Stimulated activated CD8-positive, alpha-beta memory T cell treated with anti-CD3 and anti-CD28 coated beads, Interleukin-4, amount 100 ng/mL, for 48 hours (primary cell): ENCODE measurements at places on chromosomes 7 and 10.

DNA sequence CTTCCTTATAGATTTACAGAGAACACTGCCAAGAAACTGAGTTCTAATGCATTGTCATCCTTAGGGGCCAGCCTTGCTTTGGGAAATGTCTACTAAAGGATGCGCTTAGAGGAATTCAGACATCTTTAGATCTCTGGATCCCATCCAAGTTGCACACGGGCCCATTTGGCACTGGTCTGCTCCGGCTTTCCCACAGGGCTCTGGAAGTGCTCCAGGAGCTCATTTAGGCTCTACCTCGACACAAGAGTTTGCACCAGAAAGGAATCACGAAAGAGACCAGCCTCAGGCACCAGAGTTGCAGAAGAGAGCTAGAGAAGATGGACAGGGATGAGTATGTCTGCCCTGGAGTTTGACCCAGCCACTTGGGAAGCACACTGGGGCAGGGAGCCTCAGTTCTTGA lies 150.1 kb upstream of the TMEM72 start:
- DNase-seq: no peak

- no peak for DNase-seq
Measured at GRCh38 chr7:150332852-150333635, 8.4 kb downstream of the RARRES2 start.

- DNase-seq: no peak
Measured at GRCh38 chr10:28858646-28859045, 181.3 kb downstream of the BAMBI start.

DNA sequence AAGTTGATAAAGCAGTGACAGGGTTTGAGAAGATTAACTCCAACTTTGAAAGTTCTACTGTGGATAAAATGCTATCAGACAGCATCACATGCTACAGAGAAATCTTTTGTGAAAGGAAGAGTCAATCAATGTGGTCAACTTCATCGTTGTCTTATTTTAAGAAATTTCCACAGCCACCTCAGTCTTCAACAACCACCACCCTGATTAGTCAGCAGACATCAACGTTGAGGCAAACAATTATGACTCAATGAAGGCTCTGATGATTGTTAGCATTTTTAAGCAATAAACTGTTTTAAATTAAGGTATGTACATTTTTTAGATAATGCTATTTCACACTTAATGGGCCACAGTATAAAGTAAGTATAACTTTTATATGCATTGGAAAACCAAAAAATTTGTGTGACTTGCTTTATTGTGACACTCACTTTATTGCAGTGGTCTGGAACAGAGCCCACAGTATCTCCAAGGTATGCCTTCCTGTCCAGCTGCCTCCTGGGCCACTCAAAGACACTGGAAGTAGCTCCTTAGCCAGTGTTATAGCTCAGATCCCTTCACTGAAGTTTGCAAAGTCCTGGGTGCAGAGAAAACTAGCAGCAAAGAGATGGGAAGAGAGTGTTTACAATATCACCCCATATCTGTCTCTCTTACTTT lies 293.1 kb downstream of the ARHGAP12 start:
- DNase-seq: no peak

DNA sequence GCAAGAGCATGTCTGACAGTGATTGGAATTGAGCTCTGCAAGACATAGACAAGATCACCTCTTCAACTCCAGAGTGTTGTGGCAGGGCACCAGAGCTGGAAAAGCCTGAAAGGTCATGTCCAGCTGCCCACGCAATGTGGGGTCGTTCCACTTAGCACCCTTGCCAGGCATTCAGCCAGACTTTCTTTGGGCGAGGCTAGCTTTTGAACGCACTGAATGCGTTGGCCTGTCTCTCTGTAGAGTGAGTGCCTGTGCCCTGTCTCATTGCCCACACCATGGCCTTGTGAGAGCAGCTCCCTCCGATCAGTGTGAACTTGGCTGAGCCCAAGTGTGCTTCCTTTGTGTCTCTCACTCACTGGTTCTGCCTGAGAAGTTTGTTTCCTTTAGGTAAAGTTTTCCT lies 23.3 kb downstream of the UBTD1 start:
- DNase-seq: no peak

GRCh38 chr7:34406848-34407530 lies 251.0 kb upstream of the NPSR1 start:
- DNase-seq: no peak

DNA sequence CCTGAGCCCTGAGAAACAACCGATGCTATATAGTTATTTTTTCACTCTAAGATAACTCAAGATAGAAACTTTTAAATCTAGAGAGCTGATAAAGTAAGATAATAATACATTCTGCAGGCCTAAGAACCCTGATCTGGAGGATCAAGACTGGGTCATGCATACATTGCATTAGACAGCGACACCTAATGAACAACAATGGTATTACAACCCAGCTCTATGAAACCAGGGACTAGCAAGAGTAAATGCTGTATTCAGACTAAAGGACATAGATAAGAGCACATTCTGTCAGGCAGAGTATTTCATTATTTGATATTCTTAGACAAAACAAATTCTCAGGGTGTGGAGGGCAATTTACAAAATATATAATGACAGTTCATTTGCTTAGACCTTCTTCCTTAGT lies 148.6 kb downstream of the GRK5 start:
- DNase-seq: no peak

DNA sequence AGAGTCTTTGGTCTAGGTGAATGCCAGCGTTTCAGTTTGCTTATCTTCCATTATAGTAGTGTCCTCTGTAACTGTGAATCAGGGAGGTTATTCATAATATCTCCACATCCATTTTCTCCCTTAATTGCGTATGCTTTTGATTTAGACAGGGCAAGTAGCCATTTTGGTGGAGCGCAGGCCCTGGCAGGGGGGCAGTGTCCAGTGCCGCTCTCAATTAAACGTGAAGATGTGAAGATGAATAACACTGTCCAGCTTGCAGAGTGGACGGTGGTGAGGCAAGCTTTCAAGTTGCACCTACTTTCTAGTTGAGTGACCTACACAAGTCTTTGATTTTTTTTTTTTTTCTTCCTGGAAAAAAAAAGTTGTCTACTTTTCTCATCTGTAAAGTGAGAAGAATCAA lies 4.5 kb downstream of the TSPAN14 start:
- DNase-seq: no peak

GRCh38 chr7:2508327-2509215 lies 11.0 kb upstream of the LFNG start:
- DNase-seq: peak; percentile 74

- DNase-seq: no peak
Measured at GRCh38 chr10:61125560-61126170, 181.7 kb upstream of the RHOBTB1 start.

DNA sequence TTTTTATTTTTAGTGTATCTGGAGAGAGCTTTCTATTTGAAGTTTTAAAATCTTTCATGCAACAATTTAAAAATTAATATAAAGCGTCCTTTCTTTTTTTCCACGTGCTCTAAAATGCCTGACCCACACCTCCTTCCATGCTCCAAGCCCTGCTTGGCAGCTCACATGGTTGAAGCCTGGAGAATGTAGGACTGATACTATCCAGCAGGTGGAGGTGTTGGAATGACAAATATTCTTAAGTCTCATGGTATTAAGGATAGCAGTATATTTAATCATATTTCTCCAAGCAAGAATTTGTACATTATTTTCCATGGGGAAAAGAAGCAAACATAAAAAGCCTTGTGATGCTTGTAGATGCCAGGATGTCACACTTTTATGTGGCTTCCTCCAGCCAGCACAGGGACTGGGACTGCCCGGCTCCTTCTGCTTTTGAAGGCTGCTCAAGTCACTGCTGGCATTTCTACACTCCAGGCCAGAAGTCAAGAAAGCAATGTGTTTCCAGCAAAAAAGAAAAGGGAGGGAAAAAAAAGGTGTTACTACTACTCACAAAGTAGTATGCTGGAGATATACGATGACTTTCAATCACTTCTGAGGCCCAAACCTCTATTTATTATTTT lies 49.7 kb downstream of the BZW2 start:
- DNase-seq: no peak

DNA sequence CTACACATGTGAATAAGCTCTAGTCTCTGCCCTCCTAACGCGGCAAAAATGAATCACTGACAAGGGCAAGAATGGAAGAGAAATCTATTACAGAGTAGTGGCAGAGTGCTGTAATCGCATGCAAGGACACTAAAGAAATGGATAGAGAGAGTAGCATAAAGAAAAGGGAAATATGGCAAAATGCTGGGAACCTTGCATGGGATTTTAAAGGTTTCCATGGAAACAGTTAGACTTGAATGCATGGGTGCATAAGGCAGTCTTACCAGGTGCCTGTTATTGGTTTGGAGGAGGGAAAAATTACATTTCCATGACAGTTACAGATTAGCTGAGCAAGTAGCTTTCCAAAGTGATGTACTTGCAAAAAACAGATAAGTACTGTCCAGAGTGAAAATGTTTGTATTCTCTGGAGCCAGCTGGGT lies 233.4 kb downstream of the PTN start:
- no peak for DNase-seq
